Activated T-cell treated with anti-CD3 and anti-CD28 coated beads, Interleukin-2, amount 50 U/mL, for 24 hours (primary cell): ENCODE measurements at places on chromosomes 6 and 20.

GRCh38 chr6:3616565-3617176 lies 134.8 kb downstream of the PXDC1 start:
- DNase-seq: no peak
- H3K27me3 ChIP-seq: peaks cover 15% of the 10 kb centered on the region
- no peaks in the 10 kb centered on the region for H3K36me3 ChIP-seq
- H3K4me1 ChIP-seq: no peaks in the 10 kb centered on the region

DNA sequence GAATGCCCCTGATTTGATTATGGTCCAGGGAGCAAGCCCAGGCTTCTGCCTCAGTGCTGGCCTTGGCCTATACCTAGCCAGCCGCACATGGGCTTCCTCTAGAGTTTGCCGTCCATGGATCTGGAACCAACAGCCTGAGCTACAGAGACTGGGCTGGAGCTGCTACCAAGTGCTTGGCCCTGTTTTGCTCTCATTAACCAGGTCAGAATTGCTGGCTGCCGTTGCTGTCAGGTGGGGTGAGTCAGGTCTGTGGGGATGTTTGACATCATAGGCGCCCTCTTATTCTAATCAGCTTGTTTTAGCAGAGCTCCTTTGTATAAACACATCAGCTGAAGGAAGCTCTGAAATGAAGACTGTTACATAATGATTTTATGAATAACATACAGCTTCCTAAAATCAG lies 83.1 kb upstream of the PHACTR2 start:
- no peak overlapping the region for H3K4me3 ChIP-seq
- no peaks in the 10 kb centered on the region for H3K36me3 ChIP-seq
- DNase-seq: no peak
- H3K27me3 ChIP-seq: no peaks in the 10 kb centered on the region

GRCh38 chr6:34465531-34466241 lies at the start of gene PACSIN1:
Gene PACSIN1 (plus strand): TSS chr6:34466076. CDS start chr6:34526306, 60,230 bp downstream.
- peaks cover 6% of the 10 kb centered on the region for H3K4me1 ChIP-seq
- H3K27me3 ChIP-seq: peaks cover 38% of the 10 kb centered on the region
- no peaks in the 10 kb centered on the region for H3K36me3 ChIP-seq
- peak within 1 kb of the TSS; percentile 69 for H3K4me3 ChIP-seq

- H3K27ac ChIP-seq: no peak overlapping the region
- DNase-seq: no peak
- H3K4me3 ChIP-seq: no peak overlapping the region
Observed at GRCh38 chr6:40369891-40370290, 217.3 kb downstream of the LRFN2 start.

GRCh38 chr6:37763413-37763812 lies 56.1 kb upstream of the ZFAND3 start:
- no peak overlapping the region for H3K4me3 ChIP-seq
- H3K36me3 ChIP-seq: no peaks in the 10 kb centered on the region
- peaks cover 18% of the 10 kb centered on the region for H3K27me3 ChIP-seq
- no peak overlapping the region for H3K27ac ChIP-seq
- peaks cover 2% of the 10 kb centered on the region for H3K4me1 ChIP-seq

DNA sequence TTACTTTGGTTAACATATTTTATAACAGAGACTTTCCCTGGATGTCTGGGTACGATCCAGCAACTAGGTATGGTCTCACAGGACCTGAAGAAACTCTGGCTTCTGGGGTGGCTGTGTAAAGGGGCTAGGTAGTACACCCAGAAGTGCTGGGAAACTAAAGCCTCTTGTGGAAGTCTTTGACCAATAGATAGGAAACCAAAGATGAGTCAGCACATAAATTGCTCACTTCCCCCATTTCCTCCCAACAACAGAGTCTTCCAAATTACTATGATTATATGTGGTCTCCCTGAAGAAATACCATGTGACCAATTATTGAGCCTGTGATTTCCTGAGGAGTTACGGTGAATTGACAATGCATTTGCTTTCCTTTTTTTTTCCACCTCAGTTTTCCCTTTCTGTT lies 26.8 kb upstream of the TBX18 start:
- no peaks in the 10 kb centered on the region for H3K4me1 ChIP-seq
- H3K4me3 ChIP-seq: no peak overlapping the region
- no peak for DNase-seq
- no peaks in the 10 kb centered on the region for H3K27me3 ChIP-seq

DNA sequence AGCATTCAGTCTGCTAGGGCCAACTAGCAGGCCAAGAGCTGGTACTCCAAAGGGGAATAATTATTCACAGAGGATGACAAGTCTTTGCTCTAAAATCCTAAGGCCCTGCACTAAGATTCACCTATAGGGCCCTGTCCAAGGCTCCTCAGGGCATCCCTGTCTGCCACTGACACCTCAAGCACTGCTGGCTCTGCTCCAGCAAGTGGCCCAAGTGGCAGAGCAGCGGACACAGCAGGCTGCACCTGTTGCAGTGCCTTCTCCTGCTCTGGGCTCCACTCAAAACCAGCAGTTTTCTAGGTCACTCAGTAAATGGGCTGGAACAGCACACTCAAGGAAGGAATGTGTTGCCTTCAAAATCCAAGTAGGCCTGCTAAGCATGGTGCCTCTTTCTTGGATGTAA lies 36.4 kb upstream of the SMOC2 start:
- no peak overlapping the region for H3K27ac ChIP-seq
- no peak overlapping the region for H3K4me3 ChIP-seq
- H3K4me1 ChIP-seq: no peaks in the 10 kb centered on the region
- H3K36me3 ChIP-seq: no peaks in the 10 kb centered on the region
- DNase-seq: no peak

DNA sequence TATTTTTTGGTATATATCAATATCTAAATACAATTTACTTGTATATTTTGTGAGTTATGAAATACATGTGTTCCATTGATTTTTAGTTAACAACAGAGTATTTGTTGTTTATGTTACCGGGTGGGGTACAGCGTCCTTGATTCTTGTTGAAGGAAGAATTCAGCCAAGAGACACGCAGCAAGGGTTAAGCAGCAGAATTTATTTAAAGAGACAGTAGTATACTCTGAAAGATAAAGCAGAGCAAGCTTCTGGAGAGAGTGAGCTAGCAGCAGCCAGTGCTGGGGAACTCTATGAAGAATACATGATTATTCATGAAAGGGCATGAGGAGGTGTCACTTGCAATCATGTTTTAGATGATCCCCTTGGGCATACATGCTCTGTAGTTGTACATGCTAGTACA lies 76.1 kb downstream of the FAM135A start:
- no peak overlapping the region for H3K4me3 ChIP-seq
- no peak overlapping the region for H3K27ac ChIP-seq
- no peaks in the 10 kb centered on the region for H3K27me3 ChIP-seq
- peaks cover 4% of the 10 kb centered on the region for H3K36me3 ChIP-seq

DNA sequence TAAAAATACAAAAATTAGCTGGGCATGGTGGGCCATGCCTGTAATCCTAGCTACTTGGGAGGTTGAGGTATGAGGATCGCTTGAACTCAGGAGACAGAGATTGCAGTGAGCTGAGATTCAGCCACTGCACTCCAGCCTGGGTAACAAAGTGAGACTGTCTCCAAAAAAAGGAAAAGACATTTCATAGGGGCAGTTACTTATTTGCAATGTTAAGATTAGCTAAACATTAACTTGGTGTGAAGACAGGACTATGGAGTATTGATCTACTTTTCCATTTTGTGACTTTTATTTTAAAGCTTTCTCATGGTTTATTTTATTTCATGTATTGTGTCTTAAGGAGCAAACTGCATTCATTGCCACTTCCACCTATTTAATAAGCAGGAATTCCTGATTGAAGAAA lies 153.0 kb downstream of the UTRN start:
- H3K27me3 ChIP-seq: no peaks in the 10 kb centered on the region
- H3K36me3 ChIP-seq: peaks cover 70% of the 10 kb centered on the region
- peaks cover 8% of the 10 kb centered on the region for H3K4me1 ChIP-seq
- DNase-seq: no peak
